ENCODE measurements at places on chromosomes 4 and X.

- DNase-seq = no peak
These were observed 96.1 kb upstream of the VCX start for GRCh38 chrX:7746856-7747255.

GRCh38 chr4:107736037-107736436, 16.0 kb upstream of the PAPSS1 start:
- no peak for DNase-seq

DNA sequence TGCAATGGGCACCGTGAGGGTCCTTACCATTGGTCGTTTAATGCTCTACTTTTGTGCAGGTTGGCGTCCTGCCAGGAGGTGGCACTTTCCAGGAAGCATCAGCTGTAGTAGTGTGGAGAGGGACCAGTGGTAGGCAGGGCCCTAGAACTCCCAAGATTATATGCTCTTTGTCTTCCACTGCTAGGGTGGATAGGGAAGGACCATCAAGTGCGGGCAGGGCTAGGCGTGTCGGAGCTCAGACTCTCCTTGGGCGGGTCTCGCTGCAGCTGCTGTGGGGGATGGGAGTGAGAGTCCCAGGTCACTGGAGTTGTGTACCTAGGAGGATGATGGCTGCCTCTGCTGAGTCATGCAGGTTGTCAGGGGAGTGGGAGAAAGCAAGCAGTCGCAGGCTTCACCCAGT, 134.7 kb downstream of the KLF8 start:
- no peak for DNase-seq

- DNase-seq = no peak
These were observed 195.3 kb downstream of the MAML3 start for GRCh38 chr4:139958739-139959098.

GRCh38 chr4:52982946-52983340, 120.8 kb downstream of the RASL11B start:
- DNase-seq = no peak

DNA sequence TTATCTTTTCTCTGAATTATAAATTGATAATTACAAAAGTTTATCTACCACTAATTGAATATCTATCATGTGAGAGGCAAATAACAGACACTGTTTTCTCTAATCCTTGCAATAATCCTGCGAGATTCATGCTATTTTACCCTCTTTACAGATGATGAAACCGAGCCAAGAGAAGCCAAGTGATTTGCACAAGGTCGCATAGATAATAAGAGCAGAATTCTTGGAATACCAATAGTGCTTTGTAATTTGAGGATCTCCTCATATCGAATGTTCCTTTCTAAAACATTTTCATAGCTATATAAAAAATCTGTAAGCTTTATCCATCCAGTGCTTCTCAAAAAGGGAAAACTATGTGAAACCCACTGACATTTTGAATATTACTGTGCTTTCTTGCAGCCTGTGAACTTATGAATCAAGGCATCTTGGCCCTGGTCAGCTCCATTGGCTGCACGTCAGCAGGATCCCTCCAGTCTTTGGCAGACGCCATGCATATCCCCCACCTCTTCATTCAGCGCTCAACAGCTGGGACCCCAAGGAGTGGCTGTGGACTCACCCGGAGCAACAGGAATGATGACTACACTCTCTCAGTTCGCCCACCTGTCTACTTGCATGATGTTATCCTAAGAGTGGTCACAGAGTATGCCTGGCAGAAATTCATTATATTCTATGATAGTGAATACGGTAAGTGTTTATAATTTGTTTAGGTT, 743.8 kb upstream of the ATOH1 start:
- no peak for DNase-seq

GRCh38 chr4:11155208-11155867, 273.4 kb downstream of the HS3ST1 start:
- DNase-seq = no peak

GRCh38 chrX:54820737-54821136, 13.2 kb downstream of the MAGED2 start:
- DNase-seq = no peak
